ENCODE measurements at places on chromosomes 4 and X.

DNA sequence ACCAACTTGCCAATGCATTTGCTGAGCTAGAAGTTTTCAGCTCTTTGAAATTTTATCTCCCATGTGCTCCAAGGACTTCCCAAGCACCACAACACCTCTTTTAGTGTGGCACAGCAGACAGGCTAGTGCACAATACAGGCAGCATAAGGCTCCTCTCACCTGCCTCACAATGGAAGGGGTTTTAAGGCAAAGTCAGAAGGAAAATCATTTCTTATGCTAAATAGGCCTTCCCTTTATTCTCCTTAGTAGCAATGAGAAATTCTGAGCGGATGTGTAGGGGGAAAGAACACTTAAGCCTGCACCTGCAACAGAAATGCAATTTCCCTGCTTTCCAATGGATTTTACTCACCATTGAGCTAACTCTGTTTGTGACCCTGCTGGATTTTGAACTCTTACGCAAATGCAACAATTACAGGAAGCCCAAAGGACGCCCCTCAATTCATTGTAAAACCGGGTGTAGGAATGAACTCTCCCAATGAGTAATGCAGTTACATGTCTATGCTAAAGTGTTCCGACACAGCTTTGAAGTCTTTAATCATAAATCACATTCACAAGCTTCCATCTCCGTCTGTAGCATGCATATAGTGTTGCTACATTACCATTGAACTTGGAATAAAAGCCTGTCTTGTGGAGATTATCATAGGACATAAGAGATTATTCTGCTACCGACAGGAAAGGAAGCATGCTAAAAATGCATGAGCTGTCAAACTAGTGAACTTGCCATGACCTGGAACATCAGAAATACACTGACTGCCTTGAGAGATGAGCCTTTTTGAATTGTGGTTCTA lies 1084.9 kb downstream of the RPA4 start:
- no peak for DNase-seq

DNA sequence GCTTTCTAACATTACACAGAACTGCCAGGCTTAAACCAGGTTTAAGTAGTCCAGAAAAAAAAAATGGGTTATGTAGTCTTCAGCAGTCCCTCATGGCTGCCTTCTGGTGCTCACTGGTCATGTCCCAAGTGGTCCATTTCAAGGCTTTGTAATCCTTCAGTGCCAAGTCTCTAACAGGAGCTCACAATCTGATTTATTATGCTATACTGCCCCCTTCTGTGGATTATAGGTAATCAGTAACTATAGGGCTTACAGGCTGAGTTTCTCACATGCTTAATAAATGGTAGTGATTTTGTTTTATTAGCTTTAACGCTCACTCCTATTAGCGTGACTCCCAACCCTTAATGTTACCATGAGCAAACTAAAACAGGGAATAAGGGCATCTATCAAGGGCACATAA lies 92.5 kb upstream of the EDA2R start:
- DNase-seq, result peak; percentile 22

DNA sequence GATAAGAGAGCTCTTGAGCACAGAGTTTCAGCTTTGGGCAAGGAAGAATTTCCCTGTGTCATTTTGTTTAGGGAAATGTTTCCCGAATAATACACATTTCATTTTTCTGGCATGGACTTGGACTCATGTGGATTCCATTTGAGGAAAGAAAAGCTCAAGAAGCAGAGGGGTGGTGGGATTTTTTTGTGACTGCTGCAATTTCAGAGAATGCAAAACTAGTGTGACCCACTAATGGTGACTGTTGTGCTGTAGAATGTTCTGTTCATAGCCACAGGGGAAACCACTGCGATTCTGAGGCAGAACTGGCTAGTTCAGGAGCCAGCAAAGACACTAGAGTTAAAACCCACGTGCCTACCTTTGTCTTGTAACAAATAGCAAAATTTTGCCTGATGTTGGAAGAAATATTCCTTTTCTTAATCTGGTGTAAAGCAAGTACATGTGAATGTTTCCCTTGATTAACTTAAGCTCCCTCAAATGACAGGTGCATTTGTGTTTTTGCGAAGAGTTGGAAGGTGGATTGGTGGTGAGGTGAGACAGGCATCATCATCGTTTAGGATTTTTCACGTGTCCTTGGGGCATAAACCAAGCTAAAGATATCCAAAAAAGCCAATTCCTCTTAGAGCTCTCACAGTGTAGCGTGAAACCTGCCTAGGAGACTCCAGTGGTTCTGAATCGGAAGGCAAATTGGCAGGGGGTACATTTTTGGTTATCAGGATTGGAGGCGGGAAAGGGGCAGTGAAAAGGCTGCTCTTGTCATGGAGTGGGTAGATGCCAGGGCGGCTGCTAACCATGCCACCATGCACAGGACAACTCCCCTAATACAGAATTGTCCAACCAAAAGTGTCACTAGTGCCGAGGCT lies 38.0 kb upstream of the FAM9C start:
- no peak for DNase-seq

- DNase-seq, result peak; percentile 2
Measured at GRCh38 chr4:114025176-114025777, 45.8 kb upstream of the ARSJ start.

DNA sequence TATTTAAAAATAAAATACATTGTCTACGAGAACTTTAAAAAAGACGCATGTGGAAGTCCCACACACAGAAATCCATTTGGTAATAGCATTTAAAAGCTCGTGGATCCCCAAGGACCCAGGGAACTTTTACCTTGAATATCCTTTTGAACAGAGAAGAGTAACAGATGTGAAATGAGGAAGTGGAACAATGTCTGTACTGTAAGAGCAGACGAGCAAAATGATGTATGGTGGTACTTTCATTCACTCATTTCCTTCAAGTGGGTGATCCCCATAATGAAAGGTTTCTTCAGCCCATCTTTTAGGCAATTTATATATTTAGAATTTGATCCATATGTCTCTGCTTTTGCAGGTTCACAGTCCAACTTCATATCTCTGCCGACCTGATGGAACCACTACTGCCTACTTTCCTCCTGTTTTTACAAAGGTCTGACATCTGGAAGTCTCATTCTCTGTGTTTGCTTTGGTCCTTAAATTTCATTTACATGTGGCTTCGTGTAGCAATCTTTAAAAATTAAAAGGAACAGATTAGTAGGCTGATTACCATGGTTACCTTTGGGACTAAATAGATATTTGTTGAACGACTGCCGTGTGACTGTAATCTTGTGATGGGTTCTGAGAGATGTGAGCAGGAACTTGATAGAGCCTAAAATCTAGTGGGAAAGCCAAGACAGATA lies 188.4 kb downstream of the PALLD start:
- DNase-seq, result peak; percentile 2

DNA sequence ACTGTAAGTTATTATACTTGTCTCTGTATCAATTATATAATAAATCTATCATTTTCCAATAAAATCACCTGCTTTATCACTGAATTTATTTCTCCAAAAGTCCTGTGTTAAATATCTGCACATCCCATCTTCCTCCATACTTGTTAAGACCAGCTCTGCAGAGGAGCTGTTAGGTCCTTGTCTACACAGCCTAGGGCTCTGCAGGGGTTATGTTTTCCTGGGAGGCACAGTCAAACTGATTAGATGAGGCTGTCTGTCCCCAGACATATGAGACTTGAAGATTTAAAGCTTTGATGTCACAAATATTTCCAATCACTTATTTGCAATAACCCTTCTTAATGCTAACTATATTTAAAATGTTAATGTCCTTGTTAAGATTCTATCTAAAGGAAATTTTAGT lies 446.8 kb downstream of the TRAM1L1 start:
- no peak for DNase-seq

DNA sequence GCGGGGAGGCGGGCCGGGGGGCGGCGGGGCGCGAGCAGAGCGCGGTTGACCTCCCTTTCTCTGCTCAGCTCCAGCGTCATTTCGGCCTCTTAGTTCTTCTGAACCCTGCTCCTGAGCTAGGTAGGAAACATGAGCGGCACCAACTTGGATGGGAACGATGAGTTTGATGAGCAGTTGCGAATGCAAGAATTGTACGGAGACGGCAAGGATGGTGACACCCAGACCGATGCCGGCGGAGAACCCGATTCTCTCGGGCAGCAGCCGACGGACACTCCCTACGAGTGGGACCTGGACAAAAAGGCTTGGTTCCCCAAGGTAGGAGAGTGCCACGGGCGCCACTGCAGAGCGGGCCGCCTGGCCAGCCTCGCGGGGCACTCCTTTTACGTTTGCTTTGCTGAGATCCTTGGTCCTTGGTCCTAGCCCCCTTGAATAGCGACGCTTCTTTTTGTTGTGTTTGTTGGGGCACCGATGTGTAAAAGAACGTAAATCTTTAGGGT lies at the start of gene HTATSF1:
Gene HTATSF1 (plus strand): TSS at position 37 of the 497 bp plus-strand sequence. CDS start 93 bp downstream, at position 130.
- DNase-seq, result no peak

GRCh38 chrX:150159537-150159936 lies 203.6 kb upstream of the MAMLD1 start:
- no peak for DNase-seq

- DNase-seq, result peak; percentile 74
Measured at GRCh38 chr4:93831716-93832496, 3.4 kb downstream of the ATOH1 start.

- DNase-seq, result no peak
Measured at GRCh38 chr4:3287972-3288570, 4.8 kb upstream of the RGS12 start.

- no peak for DNase-seq
Measured at GRCh38 chrX:140548985-140549384, 44.1 kb upstream of the SOX3 start.

GRCh38 chr4:5760246-5760645 lies 49.2 kb downstream of the EVC start:
- no peak for DNase-seq

- DNase-seq, result no peak
Measured at GRCh38 chr4:26077756-26078155, 163.7 kb downstream of the SMIM20 start.

DNA sequence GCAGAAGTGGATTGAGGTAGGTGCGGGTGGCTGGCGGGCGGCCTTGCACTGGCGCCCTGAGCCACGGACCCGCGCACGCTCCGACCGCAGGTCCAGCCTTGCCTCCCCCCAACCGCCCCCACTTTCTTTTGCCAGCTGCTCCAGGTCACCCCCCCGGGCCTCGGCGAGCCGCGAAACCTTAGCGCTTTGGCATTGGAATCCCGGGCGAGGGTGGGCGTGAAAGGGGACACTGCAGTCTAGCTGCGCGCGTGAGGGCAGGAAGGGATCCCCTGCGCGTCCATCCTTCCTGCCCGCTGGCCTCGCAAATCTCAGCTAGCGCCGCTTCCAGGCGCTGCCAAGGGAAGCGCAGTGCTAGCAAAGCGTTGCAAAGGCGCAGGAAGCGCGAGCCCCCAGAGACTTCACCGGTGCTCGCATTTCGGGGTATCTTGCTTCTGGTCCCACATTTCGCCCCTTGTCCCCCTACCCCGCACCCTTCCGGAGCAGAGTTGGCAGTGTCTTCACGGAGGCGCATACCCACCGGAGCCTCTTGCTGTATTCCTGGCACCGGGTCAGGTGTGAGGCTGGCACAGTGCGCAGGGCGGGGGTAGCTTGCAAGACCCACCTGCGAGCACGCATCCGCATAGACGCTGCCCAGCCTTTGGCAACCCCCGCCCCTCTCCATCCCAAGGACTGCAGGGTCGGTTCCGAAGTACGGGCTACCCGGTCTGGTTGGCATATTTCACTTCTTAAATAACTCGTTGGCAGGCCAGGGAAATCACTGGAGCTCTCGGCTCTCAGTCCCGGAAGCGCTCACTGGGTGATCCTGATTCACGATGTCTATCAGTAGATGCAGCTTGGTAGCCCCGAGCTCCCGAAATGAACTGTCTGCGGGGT lies 104.4 kb downstream of the UCHL1 start:
- DNase-seq, result no peak

GRCh38 chr4:154124539-154125255 lies 335.8 kb upstream of the SFRP2 start:
- DNase-seq, result no peak

GRCh38 chrX:71618303-71618721 lies at the start of gene CXCR3:
Gene CXCR3, minus strand, starts transcription at chrX:71618511. Its CDS starts 62 bp downstream, at chrX:71618449.
- DNase-seq, result peak; percentile 89

DNA sequence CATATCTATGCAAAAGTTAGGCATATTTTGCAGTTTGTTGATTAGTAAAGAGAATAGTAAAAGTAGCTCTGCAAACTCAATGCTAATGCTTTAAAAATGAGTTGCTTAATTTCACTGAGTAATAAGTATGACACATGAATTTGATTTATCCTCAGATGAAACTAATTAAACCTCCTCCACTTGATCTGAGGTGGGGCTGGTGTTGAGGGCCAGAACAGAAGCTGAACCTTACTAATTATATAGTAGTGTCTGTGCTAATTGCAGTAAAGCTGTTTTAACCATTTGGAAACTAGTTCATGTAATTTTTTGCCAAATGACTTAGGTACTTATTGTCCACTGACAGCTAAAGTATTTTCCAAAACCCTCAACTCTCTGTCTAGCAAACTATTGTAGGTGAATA lies 7.7 kb upstream of the PGAM4 start:
- no peak for DNase-seq

- peak; percentile 75 for DNase-seq
Measured at GRCh38 chr4:40196724-40197281, at the start of gene RHOH. Gene RHOH, plus strand, starts transcription at chr4:40197031. Its CDS starts 46,356 bp downstream, at chr4:40243387.

DNA sequence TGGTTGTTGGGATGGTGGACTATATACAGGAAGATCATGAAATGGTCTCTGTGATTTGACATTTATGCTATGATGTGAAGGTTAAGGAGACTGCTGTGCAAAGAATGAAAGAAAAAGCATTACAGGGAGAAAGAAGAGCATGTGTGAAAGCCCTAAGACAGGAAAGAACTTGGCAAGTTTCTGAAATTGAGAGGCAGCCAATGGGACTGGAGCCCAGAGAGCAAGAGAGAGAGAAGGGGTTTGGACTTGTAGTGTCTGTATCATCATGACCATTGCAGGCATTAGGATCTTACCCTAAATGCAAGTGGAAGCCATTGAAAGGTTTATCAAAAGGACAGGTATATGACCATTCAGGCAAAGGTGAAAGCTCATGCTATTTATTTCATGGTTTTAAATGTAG lies 147.1 kb downstream of the NAA11 start:
- DNase-seq, result no peak

DNA sequence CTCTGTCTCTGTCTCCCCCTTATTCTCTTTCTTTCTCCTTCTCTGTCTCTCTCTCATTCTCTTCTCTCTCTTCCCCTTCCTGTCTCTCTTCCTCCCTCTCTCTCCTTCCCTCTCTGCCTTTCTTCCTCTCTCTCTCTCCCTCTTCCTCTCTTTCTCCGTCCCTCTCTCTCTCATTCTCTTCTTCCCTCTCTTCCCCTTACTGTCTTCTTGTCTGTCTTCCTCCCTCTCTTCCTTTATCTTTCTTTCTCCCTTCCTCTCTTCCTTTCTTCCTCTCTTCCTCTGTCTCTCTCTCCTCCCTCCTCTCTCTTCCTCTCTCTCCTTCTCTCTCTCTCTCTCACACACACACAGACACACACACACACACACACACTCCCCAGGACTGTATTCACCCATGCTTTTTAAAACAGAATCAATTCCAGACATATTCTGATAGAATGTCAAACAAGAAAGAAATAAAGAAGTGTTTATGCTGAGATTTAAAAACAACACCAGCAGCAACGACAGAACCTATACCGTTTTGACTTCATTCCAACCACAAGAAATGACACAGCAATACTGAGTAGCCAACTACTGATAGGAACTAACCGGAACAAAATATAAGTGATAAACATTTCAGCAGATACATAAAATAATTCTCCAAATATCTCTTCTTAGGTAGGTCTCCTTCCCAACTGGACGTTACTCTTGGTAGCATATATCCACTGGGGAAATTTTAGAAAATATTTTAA lies 296.7 kb downstream of the ASMT start:
- DNase-seq, result no peak
